ENCODE measurements at places on chromosomes 5 and 9. TPM values are rescaled to one million over a fixed set of nuclear protein-coding genes. Genes with fewer than 3 reads are reported as not detected.

SPATA6L gene
- total RNA-seq: 2.1 TPM

ITGA2 gene
- total RNA-seq: 36.5 TPM

SEMA6A gene
- total RNA-seq: 46.9 TPM

TNFSF8 gene
- 1.6 TPM for total RNA-seq

PCDH1 gene
- 21.3 TPM for total RNA-seq

ANKRD18B gene
- 1.7 TPM for total RNA-seq

CRHBP gene
- total RNA-seq: 0.20 TPM

WWC1 gene
- total RNA-seq: 7.3 TPM

FAM78A gene
- total RNA-seq: 3.6 TPM

C7 gene
- total RNA-seq: 48.0 TPM

HSDL2 gene
- 43.8 TPM for total RNA-seq

PCDHGB2 gene
- 3.3 TPM for total RNA-seq

GABRA6 gene
- not detected for total RNA-seq

SURF6 gene
- total RNA-seq: 12.9 TPM
